ENCODE measurements at places on chromosomes 13 and 19.
A peak's percentile ranks its signal among the peaks of the same experiment; 100 is the strongest.

DNA sequence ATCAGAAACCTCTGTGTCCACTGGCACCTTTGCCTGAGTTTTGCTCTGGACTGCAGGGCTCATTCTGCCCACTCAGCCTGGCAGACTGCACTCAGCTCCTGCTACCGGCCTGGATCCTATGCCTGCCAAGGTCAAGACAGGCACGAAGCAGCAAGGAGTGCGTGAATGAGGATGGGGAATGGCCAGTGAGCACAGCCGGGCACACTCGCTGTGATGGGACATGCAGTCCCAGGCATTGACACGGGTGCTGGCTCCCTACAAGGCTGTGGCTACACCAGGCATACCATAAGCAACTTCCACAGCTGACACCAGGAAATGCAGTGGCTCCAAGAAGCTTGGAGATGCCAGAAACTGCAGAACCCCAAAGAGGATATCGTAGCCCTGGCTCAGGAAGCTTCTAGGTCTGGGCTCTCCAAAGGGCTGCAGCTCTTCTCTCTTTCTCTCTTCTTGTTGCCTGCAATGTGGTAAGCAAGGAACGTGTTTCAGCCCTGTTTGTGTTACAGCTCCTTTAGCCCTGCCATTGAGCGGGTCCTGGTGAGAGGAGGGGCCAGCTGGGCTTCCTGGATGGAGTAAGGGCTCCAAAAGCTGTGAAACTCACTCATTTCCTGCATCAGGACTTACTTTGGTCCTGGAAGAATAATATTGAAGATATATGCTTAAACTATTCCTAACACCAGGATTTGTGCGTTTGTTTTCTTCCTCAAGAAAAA lies 832.6 kb upstream of the SLITRK5 start:
- no peak for DNase-seq

DNA sequence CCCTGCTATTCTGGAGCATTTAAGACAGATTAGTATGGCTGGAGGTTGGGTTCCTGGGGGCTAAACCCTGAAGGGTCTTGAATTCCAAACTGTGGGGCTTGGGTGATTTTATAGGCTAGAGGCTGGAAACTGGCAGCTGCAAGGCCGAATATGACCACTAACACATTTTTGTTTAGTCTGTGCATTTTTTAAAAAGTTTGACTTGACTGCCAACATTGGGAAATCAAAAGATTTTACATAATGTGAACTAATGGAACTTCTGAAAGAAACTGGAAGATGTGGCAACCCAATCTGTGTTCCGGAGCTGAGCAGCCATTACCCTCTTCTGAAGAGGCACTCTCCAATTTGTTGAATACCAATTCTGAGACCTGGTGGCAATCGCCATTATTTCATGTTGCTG lies 5.1 kb downstream of the ZNF784 start:
- no peak for DNase-seq

DNA sequence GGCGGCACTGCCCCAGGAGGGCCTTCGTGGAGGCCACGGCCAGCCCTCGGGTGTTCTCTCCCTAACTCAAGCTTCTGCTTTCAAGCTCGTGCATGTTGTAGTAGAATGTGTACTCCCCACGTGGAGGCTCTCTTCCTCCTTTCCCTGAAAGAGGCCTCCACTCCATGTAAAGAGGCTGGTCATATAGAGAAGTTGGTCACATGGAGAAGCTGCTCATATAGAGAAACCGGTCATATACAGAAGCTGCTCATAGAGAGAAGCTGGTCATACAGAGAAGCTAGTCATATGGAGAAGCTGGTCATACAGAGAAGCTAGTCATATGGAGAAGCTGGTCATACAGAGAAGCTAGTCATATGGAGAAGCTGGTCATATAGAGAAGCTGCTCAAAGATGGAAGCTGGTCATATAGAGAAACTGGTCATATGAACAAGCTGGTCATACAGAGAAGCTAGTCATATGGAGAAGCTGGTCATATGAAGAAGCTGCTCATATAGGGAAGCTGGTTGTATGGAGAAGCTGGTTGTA lies 152.5 kb downstream of the COL4A1 start:
- no peak for DNase-seq

GRCh38 chr13:84873951-84874350 lies 925.3 kb downstream of the SLITRK6 start:
- DNase-seq = no peak

- no peak for DNase-seq
Observed at GRCh38 chr13:111211789-111212516, 96.8 kb downstream of the ARHGEF7 start.

GRCh38 chr19:10294368-10294697 lies 4.6 kb downstream of the ICAM5 start:
- DNase-seq = no peak

- no peak for DNase-seq
Observed at GRCh38 chr19:5037936-5038335, 69.0 kb downstream of the KDM4B start.

DNA sequence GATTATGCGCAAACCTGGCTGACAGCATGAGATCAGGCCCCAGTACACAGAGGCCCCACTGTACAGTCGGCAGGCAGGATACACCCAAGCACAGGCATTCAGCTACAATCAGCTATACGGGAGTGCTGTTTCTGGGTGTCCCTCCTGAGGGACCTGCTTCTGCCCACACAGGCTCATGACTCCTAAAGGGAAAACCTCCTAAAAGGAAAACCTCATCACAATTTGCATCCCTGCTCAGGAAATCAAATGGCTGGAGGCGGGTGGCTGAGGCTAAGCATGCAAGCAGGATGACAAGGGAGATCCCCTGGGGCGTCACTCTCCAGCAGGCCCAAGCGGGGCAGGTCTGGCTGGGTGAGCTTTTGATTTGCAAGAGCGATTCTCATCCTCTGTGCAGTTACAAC lies 99.8 kb downstream of the CRYL1 start:
- DNase-seq = no peak

- DNase-seq = no peak
Observed at GRCh38 chr13:64688893-64689677, 2541.1 kb downstream of the PCDH9 start.

GRCh38 chr13:48580896-48581295 lies 48.0 kb upstream of the RCBTB2 start:
- DNase-seq = no peak

DNA sequence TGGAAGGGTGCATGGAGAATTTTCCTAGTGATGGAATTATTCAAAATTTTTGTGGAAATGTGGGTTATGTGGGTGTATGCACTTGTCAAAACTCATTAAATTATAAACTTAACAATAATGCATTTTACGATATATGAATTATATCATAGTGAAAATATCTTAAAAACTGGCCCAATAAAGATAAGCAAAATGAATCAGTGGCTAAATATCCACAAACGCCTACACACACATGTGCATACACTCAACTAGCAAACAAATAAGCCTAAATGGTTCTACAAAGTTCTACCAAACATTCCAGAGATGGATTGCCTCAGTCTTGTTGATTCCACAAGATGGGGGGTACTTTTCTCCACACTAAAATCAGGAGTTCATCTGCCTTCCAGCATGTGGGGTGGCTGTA lies 349.5 kb downstream of the TSHZ3 start:
- no peak for DNase-seq

DNA sequence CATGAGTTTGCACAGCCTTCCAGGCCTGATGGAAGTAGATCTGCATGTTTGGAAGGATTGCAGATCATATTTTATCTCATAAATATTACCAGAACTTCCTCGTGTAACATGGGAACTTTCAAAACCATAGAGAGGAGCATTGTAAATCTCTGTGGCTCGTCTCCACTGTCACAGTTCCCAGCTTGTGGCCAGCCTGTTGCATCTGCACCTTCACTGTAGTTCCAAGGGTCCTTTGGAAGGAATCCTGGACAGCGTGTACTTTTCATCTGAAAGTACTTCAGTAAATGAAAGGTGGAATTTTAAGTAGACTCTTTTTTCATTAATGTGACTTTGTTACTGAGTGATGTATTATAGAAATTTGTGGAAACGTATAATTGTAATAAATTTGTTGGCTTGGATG lies 105.4 kb downstream of the ATP11A start:
- no peak for DNase-seq

GRCh38 chr19:41753159-41753558 lies 2.2 kb upstream of the CEACAM6 start:
- DNase-seq = peak; percentile 57

DNA sequence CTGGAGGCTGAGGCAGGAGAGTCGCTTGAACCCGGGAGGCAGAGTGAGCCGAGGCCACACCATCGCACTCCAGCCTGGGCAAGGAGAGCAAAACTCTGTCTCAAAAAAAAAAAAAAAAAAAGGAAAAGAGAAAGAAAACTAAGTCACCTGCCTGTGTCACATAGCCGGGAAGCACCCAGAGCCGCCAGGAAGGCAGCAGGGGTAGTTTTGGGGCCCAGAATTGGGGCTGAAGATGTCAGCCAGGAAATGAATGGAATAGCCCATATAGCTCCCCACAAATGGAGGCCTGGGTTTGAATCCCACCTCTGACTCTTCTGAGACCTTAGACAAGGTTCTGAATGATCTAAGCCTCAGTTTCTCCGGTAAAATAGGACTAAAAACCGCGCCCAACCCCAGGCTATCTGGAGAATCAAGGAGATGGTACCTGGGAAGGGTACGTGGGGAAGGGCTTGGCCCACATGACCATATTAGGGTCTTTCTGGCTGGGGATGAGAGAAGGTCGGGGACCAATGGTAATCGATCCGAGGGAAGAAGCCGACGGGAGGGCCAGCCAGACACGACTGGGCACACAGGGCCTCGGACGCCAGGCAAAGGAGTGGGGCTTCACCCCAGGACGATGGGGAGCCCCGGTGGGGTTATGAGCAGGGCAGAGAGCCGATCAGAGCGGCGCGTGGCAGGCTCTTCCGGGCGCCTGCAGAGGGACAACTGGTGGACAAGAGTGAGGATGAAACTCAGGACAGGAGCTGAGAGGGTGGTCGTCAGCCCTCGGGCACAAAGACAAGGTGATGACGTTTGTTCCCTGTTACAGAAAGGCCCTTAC lies 14.4 kb downstream of the CCDC124 start:
- DNase-seq = no peak

DNA sequence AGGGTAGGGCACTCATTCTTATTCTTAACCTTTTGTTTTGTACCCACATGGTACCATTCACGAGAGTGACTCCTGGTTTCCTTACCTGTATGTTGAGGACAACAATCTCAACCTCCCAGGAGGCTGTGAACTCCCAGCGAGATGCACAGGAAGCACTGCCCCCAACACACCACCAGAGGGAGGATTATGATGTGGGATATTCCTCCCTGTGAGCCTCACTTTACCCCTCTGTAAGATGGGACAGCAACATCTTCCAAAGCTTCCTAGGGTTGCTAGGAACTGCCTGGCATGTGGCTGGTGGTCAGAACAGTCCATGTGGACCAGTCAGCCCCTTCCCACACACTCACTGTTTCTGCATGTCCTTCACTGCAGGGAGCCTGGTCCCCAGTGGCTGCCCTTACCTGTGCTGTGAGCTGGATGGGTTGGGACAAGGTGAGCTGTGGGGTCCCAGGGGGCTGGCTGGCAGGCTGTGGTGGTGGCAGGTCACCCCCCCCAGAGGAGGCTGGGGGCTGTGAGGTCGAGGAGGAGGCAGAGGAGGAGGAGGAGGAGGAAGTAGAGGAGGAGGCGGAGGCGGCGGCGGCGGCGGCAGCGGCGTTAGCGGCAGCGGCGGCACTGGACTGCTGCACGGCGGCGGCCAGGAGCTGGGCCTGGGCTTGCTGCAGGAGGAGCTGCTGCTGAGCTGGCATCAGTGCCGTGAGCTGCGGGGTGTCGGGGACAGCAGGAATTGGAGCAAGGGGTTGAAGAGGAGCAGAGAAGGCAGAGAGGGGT lies 15.8 kb downstream of the POU2F2 start:
- DNase-seq = no peak

DNA sequence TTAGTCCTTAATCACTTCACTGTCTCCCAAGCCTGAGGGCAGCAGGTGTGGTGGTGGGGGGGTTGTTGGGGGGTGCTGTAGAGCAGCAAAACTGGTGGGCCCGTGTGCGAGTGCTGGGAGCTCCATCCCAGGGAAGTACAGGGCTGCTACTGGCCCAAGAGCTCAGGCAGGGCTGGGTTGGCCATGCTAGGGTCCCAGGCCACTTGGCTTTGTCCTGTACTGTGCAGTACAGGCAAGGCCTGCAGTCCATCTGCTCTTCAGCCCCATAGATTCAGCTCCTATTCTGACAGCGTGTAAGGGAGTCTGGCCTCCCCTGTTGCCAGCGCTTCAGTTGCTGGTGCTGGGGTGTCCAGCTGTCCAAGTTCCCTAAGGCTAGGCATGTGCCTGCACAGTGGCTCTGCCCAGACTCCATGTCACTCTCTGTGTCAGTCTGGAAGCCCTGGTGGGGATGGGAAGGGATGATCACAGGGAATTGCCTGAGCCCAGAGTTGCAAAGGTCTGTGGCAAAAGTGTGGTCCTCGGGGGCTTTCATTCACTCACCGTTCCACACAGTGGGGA lies 1261.7 kb downstream of the EFNB2 start:
- DNase-seq = no peak

- no peak for DNase-seq
Observed at GRCh38 chr13:77124423-77124822, 97.5 kb upstream of the FBXL3 start.

Measured in urothelium cell line (cell line).